Endothelial cell (in vitro differentiated cells): ENCODE measurements at places on chromosomes 11 and 22. TPM values are rescaled to one million over a fixed set of nuclear protein-coding genes. Genes with fewer than 3 reads are reported as not detected.

DNA sequence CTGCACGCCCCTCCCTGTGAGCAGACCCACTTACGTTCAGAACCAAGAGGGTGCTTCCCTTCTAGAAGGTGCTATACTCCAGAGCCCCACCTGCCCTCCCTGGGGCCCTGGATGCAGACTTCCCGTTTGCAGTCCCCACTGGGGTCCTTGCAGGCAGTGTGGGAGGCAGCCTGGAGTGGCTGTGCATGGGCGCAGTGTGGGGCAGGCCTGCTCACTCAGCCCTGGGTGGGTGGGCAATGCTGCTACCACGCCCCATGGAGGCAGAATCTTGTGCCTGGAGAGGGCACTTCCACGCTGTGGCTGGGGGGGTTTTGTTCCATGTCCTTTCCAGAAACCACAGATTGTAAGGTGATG is 116.2 kb downstream of the KCNQ1OT1 start:
- H3K4me1 ChIP-seq = peaks cover 10% of the 10 kb centered on the region
- H3K4me3 ChIP-seq = no peak overlapping the region
- peaks cover 9% of the 10 kb centered on the region for H3K27me3 ChIP-seq
- no peaks in the 10 kb centered on the region for H3K36me3 ChIP-seq
- H3K27ac ChIP-seq = no peak overlapping the region
- DNase-seq = peak; percentile 2

GRCh38 chr11:102582140-102582539 is 43.0 kb downstream of the MMP20 start:
- H3K27me3 ChIP-seq = peaks cover 1% of the 10 kb centered on the region
- no peaks in the 10 kb centered on the region for H3K4me1 ChIP-seq
- DNase-seq = no peak
- H3K4me3 ChIP-seq = no peak overlapping the region
- no peak overlapping the region for H3K27ac ChIP-seq

DNA sequence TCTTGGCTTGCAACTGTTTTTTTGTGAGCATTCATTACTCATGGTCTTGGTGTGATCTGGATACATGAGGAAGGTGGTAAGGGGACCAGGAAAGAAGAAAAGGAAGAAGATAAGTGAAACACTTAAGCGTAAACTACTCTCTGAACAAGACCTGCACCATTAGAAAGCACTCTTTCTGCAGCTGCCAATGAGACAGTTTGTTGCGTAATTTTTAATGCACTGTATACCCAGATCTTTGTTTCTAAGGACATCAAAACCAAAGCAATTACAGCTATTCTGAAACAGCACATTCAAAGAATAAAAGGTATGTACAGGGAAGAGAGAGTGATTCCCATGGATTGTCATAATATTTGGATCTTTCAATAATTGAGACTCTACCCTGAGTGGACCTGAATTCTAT is 147.4 kb downstream of the BLID start:
- no peak overlapping the region for H3K4me3 ChIP-seq
- H3K27me3 ChIP-seq = no peaks in the 10 kb centered on the region
- DNase-seq = no peak
- H3K36me3 ChIP-seq = no peaks in the 10 kb centered on the region
- H3K27ac ChIP-seq = no peak overlapping the region

BIRC3 gene
- 0.08 TPM for total RNA-seq

GRCh38 chr11:113839842-113840241 is 35.5 kb downstream of the USP28 start:
- H3K27me3 ChIP-seq = no peaks in the 10 kb centered on the region
- H3K4me1 ChIP-seq = no peaks in the 10 kb centered on the region
- H3K4me3 ChIP-seq = peak overlapping the region; percentile 48
- DNase-seq = no peak
- H3K27ac ChIP-seq = no peak overlapping the region

KCNJ4 gene
- 0.21 TPM for total RNA-seq

NAALADL1 gene
- total RNA-seq = not detected

TYR gene
- not detected for total RNA-seq

DNA sequence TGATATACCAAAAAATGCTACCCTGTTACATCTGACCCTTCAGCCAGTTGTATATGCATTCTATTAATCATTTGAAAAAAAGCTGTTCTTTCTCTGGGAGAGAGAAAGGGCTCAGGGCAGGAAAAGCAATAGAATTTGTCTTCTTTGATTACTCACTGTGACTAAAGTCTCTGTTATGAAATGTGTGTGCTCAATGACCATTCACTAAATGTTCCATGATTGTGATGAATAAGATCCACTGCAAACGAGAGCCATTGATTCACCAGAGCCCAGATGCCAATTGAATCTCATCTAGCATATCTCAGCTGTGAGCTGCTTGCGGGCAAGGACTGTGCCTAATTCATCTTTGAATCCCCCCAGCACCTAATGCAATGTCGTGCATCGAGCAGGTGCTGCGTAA is 184.3 kb downstream of the OPCML start:
- H3K27me3 ChIP-seq = peaks cover 2% of the 10 kb centered on the region
- DNase-seq = no peak
- no peaks in the 10 kb centered on the region for H3K4me1 ChIP-seq

DNA sequence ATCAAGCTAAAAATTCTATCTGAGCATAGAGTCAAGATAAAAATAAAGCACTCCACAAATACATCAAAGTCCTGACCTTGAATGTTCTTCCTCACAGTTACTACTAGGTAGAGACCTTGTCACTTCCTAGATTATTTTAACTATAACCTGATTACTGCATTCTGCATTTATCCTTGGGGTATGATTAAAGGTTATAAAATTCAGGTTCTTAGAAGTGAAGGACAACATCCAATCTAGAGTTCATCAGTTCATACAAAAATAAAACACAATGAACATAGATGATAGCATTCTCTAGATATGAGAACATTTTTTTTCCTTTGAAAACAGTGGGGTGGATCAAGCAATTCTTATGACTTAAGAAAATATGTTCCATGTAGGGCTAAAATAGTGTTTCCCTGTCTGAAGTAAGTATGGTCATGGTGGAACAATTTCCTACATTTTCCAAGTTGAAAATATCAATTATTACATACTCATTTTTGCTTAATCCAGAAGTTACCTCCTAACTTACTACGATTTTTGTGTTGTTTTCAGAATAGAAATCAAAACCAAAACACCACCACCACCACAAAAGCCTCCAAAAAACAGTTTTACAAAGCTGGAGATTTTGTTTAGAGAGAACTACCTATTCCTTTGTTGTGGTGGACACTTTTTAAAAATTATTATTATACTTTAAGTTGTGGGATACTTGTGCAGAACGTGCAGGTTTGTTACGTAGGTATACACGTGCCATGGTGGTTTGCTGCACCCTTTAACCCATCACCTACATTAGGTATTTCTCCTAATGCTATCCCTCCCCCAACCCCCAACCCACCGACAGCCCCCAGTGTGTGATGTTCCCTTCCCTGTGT is 112.0 kb upstream of the DDI1 start:
- H3K4me1 ChIP-seq = no peaks in the 10 kb centered on the region
- H3K27me3 ChIP-seq = no peaks in the 10 kb centered on the region
- H3K27ac ChIP-seq = no peak overlapping the region
- H3K4me3 ChIP-seq = no peak overlapping the region
- DNase-seq = no peak

MMP3 gene
- not detected for total RNA-seq

SPTBN2 gene
- 17.1 TPM for total RNA-seq

- H3K27ac ChIP-seq = no peak overlapping the region
- no peak overlapping the region for H3K4me3 ChIP-seq
- DNase-seq = no peak
- H3K36me3 ChIP-seq = peaks cover 5% of the 10 kb centered on the region
- H3K27me3 ChIP-seq = no peaks in the 10 kb centered on the region
- no peaks in the 10 kb centered on the region for H3K4me1 ChIP-seq
These were observed 13.5 kb downstream of the RSF1 start for GRCh38 chr11:77806993-77807392.

- peaks cover 19% of the 10 kb centered on the region for H3K36me3 ChIP-seq
- no peak overlapping the region for H3K4me3 ChIP-seq
- no peak for DNase-seq
- peaks cover 35% of the 10 kb centered on the region for H3K4me1 ChIP-seq
- H3K27me3 ChIP-seq = peaks cover 9% of the 10 kb centered on the region
- no peak overlapping the region for H3K27ac ChIP-seq
These were observed 42.6 kb downstream of the CHST1 start for GRCh38 chr11:45622861-45623260.

- H3K4me1 ChIP-seq = no peaks in the 10 kb centered on the region
- no peak overlapping the region for H3K27ac ChIP-seq
- no peak overlapping the region for H3K4me3 ChIP-seq
- no peak for DNase-seq
These were observed 27.3 kb downstream of the BDNF start for GRCh38 chr11:27672836-27673464.

DNA sequence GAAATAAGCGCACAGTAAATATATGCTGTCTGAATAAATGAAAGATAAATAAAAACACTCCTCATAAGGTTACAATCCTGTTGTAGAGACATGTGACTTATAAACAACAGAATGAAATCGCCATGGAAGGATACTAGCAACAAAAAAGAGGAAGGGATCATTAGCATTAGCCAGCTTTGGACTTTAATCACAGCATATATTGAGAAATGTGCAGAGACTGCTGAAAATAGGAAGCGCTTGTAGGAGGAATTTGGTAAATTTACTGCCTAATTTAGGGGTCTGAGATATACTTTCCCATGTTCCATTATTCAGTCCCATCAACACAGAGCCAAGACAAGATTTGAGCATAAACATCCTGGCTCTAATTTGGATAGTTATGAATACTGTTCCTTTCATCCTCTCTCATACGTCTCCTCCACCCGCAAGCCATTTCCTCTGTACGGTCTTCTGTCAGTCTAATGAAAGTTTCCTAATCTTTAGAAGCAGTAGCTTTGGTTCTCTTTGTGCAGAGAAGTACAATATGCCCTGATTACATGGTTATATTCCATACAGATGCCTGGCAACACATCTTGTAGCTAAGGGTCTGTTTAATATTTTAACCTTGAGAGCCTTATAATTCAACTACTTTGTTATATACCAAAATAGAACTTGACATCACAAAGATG is 37.1 kb upstream of the AKIP1 start:
- peaks cover 17% of the 10 kb centered on the region for H3K4me1 ChIP-seq
- no peak overlapping the region for H3K4me3 ChIP-seq
- no peaks in the 10 kb centered on the region for H3K36me3 ChIP-seq
- H3K27ac ChIP-seq = no peak overlapping the region
- H3K27me3 ChIP-seq = no peaks in the 10 kb centered on the region
